ENCODE measurements at places on chromosomes 12 and 14.

DNA sequence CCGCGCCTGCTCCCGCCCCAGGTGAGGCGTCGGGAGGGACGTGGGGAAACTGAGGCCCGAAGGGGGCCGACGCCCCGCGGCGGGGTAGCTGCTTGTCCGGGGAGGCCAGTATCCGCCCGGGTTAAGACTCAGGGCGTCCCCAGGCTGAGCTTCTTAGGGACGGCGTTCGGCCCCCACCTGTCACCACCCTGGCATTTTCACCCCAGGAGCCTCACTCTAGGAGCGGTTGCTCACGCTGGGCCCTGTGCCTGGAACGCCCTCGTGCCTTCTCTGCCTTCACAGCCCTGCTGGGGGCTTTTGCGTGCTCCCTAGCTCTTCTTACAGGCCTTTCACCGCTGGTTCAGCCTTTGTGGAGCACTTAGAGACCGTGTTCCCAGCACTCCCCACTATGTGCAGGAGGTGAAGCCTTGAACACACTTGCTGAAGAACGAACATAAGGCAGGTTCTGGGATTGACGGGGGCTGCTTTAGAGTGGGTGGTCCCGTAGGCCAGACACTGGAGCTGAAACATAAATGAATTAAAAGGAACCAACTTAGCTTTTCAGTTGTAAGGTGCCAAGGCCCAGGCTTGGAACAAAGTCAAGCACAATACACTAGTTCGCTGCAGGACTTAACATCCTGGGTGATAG, 601 bp downstream of the ZNF839 start:
- peak; percentile 58 for DNase-seq

DNA sequence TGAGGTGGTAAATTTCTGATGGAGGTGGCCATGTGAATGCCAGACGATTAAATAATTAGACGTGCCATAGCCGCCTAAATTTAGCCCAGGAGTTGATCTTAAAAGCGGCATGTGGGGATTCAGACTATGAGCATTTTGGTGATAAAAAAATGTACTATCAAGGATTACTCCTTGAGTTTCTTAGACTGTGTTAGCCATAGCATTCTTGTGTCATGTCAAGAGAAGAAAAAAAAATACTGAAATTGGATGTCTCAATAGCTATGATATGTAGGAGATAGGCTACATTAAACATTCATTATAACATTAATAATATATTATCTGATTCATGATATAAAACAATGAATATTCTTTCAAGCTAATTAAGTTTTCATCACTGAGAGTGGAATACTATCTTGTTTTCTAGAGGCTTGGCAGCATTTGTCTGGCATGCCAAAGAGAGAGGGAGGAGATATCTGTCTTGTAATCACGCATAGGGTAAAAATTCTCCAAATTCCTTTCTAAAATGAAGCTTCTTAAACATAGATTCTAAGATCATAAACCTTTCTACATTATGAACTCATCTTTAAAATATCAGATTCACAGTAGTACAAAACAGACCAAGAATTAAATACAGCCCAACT, 727.0 kb downstream of the C12orf50 start:
- peak; percentile 46 for DNase-seq

- DNase-seq = no peak
Observed at GRCh38 chr14:58332561-58332960, 34.2 kb downstream of the ARID4A start.

DNA sequence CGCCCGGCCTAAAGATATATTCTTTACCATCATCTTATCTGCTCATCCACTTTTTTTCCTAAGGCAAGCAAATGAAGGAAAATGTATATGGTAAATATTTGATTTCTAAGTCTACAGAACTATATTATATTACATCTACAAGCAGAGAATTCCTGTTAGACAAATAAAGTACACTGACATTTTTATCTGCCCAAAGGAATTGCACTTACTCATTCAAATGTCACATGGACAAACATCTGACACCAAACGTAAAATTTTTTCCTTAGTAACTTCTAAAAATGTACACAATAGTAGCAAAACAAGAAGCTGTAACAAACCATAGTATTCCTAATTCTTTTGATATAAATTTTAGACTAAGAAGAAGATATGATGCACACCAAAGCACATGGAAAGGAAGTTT, 51.0 kb downstream of the SPPL3 start:
- DNase-seq = peak; percentile 20

DNA sequence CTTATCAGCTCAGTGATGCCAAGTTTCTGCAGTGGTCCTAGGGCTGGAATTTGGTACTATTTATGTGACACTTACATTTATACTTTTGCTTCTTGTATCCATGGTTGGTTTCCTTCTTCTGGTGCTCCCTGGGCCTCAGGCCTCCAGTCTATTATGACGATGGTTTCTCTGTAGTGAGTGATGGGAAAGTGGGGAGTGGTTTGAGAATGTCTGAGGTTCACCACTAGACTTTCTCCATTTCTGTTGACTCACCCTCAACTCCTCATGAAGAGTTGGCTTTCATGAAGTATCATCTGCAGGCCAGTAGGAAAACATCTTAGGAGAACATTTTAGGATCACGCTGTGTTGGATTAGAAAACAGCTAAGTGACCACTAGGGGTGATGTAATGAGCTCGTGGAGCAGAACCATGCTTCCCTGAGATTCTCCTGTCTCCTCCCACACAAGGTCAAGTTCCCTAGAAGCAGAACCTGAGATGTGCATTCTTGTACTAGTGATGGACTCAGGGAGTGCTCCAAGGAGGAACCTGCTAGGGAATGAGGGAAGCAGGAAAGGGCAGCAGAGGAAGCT, 32.1 kb downstream of the RPH3A start:
- DNase-seq = no peak

DNA sequence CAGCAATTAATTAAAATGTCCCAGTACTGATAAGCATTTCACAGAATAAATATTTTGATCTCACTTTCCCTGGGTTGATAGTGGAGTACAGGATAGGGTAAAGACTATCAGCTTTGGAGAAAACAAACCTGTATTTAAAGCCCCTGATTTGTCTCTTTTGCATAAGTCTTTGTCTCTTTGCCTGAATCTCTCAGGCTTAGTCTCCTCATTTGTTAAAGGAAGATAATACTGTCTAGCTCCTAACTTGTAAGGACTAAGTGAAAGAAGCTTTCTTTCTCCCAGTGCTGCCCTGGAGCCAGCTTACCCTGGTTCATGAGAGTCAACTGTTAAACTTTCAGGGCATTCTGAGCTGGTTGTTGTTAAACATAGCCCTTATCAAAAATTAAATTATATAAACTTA, 5.5 kb upstream of the NR1H4 start:
- DNase-seq = no peak

DNA sequence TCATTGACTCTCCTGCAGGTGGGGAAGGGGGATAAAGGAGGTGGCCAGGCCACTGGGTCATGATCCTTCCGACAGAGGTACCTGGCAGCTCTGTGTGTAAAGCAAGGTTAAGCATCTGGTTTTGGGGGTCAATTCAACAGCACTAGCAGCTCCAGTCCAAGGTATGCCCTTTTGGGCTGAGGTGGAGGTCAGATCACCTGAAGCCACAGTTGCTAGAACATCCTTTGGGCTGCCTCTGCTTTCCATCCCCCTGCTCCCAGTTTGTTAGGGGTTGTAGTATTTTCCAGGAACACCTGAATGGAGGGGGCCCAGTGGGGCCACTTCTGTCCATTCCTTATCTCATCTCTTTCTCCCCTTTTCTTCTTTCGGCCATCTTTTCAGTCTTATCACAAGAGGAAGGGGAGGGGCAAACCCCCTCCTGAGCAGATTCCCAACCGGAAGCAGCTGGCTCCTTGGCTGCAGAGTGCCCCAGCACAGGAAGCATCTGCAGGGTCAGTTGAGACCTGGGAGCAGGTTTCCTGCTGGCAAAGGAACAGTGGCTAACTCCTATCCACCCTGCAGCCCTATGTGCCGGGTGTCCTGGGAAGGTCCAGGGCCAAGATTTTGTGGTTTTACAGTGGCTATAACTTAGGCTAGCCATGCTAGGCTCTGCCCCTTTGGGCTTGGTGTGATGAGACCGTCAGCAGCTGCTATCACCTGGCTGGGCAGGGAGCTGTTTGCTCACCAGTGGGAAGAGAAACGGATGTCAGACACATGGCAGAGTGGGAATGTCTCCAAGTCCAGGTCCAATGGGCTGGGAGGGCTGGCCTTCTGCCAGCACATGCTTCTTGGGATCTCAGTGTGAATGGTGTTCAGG, 40.2 kb downstream of the SH2B3 start:
- peak; percentile 56 for DNase-seq

- no peak for DNase-seq
Observed at GRCh38 chr14:71155743-71156142, 248.5 kb downstream of the PCNX1 start.

- no peak for DNase-seq
Observed at GRCh38 chr12:75571204-75571603, 59.8 kb upstream of the KRR1 start.

- no peak for DNase-seq
Observed at GRCh38 chr12:88413646-88414045, 166.6 kb downstream of the KITLG start.

DNA sequence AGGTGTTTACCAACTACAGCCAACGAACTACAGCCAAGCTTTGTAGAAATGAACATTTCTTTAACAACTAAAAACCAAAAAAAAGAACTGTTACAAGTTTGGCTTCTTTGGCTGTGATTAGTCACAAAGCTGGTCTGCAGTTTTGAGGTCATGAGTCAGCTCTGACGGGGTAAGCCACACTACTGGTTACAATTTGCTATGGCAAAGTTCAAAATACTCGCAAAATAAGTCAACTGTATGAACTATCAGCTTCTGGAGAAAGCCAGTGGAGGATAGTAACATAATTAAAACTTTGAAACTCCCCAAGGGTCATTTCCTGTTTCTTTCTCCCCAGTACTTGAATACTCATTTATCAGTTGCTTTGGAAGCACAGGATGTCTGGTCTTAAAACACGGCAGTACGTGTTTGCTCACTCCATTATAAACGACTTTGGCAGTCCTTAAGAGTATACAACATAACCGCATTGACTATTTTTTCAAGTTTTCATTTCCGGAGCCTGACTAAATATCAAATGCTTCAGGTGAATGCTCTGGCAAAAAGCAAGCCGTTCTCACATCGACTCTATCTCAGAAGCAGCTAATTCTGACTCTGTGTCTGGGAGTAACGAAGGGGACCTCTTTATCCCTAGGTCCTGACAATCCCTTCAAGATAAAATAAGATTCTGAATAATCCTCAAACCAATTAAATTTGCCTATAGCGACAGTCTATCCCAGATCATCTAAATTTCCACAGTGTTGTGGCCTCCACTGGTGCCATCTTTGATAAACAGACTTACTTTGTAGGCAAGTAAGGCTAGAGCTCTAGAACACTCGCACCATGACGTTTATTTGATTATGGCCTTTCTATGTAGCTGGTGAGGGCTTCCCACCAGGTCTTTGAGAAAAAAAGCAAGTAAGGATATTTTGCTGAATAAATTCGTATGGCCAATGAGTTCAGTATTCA, 10.6 kb downstream of the PHLDA1 start:
- DNase-seq = peak; percentile 98

DNA sequence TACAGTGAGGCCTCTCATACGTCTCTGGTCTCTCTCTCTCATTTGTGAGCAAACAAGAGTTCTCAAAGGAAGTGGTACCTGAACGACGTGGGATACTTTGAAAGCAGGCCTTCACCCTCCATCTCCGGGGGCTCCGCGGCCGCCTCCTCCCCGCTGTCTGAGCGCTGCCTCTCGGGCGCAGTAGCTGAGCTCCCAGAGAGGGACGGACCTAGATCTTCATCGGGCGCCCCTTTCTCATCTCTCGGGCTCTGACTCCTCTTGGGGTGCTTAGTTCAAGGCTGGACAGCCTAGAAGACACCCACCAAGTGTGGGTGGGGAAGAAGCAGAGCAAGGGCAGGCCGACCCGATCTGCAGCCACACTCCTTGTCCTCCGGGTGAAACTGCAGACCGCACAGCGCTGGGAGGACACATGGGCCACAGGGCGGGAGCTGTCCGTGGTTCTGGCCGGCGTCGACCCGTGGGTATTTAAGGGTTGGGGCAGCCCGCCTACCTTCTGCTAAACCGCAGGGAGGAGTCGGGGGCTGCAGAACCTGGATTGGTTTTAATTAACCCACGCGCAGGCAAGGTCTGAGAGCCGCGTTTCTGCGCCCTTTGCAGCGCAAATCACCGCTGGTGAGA, 92.7 kb downstream of the PAH start:
- no peak for DNase-seq

All from fibroblast of the aortic adventitia (primary cell).